ENCODE measurements at places on chromosomes 6 and 20. TPM values are rescaled to one million over a fixed set of nuclear protein-coding genes. Genes with fewer than 3 reads are reported as not detected.

Gene UNC5CL
- 1.4 TPM for total RNA-seq

Gene WFDC5
- total RNA-seq, result 1.3 TPM

Gene TOX2
- 24.3 TPM for total RNA-seq

Gene SYTL3
- 8.7 TPM for total RNA-seq

Gene UST
- total RNA-seq, result 11.8 TPM

Gene SLC24A3
- 13.1 TPM for total RNA-seq

Gene ENPP4
- 27.8 TPM for total RNA-seq

Gene FAM184A
- total RNA-seq, result 15.4 TPM

Gene MTFR2
- total RNA-seq, result 1.4 TPM

Gene DZANK1
- 2.7 TPM for total RNA-seq

Gene RAB44
- 0.96 TPM for total RNA-seq

- no peak for DNase-seq
- H3K4me3 ChIP-seq, result no peak overlapping the region
- H3K27me3 ChIP-seq, result no peaks in the 10 kb centered on the region
- peaks cover 43% of the 10 kb centered on the region for H3K36me3 ChIP-seq
Measured at GRCh38 chr6:41066867-41067304, 5.3 kb downstream of the OARD1 start.

GRCh38 chr20:49727894-49728885 is 14.5 kb upstream of the B4GALT5 start:
- H3K27me3 ChIP-seq, result no peaks in the 10 kb centered on the region
- DNase-seq, result no peak
- peaks cover 14% of the 10 kb centered on the region for H3K4me1 ChIP-seq
- H3K4me3 ChIP-seq, result no peak overlapping the region
- no peaks in the 10 kb centered on the region for H3K36me3 ChIP-seq

DNA sequence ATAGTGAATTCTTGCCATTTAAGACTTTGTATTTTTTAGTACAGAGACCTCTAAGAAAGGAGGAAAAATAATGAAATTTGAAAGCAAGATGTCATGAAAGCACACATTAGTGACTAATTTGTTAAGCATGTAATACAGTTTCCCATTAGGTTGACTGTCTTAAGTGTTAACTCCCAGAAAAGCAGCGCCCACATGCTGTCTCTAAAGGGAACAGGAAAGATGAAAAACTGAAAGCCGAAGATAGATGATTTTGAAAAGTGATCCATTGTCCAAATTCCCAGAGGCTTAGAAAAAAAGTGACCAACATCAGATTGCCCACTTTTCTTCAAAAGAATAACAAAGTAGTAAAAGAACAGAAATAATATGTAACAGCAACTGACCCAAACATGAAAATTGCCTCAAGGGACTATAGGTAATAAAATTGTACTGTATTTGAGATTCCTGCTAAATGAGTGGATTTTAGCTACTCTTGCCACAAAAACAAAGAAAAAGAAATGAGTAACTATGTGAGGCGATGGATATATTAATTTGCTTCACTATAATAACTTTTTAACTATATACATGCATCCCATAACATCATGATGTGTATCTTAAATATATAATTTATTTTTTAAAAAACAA is 83.2 kb upstream of the OGFRL1 start:
- H3K36me3 ChIP-seq, result no peaks in the 10 kb centered on the region
- H3K4me1 ChIP-seq, result no peaks in the 10 kb centered on the region
- no peak overlapping the region for H3K4me3 ChIP-seq

DNA sequence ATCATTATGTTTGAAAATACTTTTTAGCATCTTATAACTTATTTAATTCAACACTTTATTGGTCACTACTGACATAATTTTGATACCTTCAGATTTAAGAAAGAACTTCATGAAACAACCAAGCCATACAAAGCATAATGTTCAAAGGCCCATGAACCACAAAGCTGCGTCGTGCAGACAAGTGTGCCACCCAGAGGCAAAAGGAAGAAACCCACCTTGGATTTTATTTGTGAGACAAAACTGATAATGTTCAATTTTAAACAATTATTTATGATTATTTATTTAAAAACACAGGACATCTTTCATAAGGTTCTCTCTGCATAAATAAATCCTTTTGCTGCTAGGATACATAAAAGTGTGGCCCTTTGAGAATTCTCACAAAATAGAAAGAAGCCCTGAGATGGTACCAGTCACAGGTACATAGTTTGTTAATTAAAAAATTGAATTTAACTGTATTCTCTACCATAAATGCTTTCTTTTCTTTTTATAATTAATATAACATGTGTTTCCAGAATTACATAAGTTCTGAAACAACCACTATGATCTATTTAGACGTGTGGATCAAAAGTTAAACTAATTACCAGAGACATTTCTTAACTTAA is 143.7 kb downstream of the RALGAPA2 start:
- peaks cover 46% of the 10 kb centered on the region for H3K36me3 ChIP-seq
- H3K4me3 ChIP-seq, result no peak overlapping the region
- DNase-seq, result no peak
- H3K4me1 ChIP-seq, result no peaks in the 10 kb centered on the region
- no peaks in the 10 kb centered on the region for H3K27me3 ChIP-seq

DNA sequence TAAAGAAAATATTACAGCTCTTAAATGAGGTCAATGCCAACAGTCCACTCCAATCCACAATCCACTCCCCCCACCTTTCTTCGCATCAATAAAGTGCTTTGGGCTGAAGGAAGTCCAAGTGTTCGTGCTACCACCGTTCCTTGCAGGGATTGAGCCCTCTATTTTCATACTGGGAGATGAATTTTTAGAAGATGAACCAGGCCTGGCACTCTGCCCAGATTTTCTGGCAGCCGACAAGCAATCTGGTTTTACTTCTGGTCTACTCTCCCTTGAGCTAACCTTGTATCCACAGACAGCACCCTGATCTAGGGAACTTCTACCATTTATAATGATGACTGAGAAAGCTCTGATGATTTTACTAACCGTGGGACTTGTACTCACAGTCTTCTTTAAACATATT is 72.3 kb downstream of the BTBD9 start:
- H3K4me3 ChIP-seq, result no peak overlapping the region
- H3K27ac ChIP-seq, result no peak overlapping the region
- peaks cover 5% of the 10 kb centered on the region for H3K4me1 ChIP-seq
- DNase-seq, result no peak

- no peak for DNase-seq
- H3K27me3 ChIP-seq, result no peaks in the 10 kb centered on the region
- peaks cover 17% of the 10 kb centered on the region for H3K36me3 ChIP-seq
- peak overlapping the region; percentile 99 for H3K27ac ChIP-seq
- peaks cover 32% of the 10 kb centered on the region for H3K4me1 ChIP-seq
Measured at GRCh38 chr20:23360531-23360930, 1.5 kb upstream of the GZF1 start.

DNA sequence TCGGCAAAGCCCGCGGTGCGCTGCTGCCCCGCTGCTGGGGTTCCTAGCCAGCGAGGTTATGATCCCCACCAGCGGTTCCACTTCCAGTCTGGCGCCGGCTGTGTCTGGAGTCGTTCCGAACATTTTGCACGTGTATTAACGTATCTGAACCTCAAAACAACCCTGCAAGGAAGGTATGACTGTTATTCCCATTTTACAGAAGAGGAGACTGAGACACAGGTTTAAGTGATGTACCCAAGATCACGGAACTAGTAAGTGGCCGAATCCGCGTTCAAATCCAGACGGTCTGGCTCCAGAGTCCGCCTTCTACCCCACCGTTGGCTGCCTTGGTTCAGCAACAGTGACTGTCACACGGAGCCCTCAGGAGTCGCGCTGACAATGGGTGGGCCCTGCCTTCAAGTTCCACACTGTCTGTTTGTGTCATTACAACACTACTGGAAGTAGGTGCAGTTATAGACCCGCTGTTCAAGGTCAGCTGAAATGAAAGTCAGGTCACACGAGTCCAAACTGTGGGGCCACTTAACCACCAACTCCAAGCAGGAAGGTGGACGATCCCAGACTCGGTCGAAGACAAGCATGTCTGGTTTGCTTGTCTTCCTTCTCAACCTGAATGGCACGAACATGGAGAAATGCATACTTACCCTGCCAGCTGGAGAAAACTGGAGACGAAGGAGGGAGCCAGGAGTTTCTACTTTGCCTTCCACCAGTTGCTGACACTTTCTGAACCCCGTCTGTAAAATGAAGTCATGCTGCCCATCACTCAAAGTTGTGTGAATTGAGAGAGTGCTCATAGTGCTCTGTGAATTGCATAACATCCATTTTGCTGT is 803 bp upstream of the SRXN1 start:
- H3K36me3 ChIP-seq, result peaks cover 6% of the 10 kb centered on the region
- H3K4me1 ChIP-seq, result peaks cover 11% of the 10 kb centered on the region
- peak overlapping the region; percentile 90 for H3K27ac ChIP-seq
- H3K4me3 ChIP-seq, result peak overlapping the region; percentile 84

DNA sequence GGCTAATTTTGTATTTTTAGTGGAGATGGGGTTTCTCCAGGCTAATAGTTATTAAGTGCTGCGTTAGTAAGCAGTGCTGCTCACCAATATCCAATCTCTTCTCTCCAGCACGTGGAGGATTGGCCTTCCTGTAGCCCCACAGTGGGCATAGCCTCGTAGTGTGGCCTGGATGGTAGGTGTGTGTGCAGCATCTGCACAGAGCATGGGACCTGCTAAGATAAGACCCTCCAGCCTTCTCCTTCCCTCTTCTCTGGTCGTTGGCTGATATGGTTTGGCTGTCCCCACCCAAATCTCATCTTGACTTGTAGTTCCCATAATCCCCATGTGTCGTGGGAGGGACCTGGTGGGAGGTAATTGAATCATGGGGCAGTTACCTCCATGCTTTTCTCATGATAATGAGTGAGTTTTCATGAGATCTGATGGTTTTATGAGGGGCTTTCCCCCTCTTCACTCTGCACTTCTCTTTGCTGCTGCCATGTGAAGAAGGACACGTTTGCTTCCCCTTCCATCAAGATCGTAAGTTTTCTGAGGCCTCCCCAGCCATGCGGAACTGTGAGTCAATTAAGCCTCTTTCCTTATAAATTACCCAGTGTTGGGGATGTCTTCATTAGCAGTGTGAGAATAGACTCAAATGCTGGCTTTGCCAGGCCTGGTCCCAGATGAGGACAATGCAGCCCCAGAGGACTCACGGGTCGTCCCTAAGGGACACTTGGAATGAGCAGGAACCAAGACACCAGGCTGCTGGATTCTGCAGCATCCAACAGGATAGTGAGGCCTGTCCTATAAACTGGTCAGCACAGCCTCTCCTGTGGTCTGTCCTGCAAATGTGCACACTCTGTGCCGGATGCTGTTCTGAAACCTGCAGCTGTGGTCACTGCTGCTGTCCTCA is 63.4 kb upstream of the AFDN start:
- no peaks in the 10 kb centered on the region for H3K27me3 ChIP-seq
- H3K27ac ChIP-seq, result no peak overlapping the region
- H3K4me1 ChIP-seq, result peaks cover 8% of the 10 kb centered on the region
- H3K36me3 ChIP-seq, result no peaks in the 10 kb centered on the region

GRCh38 chr20:9514461-9515213 is at the start of gene LAMP5:
TSS of gene LAMP5 (plus strand) at chr20:9514590. CDS start at chr20:9514853, 263 bp downstream.
- peaks cover 37% of the 10 kb centered on the region for H3K27me3 ChIP-seq
- peaks cover 22% of the 10 kb centered on the region for H3K4me1 ChIP-seq
- DNase-seq, result no peak
- H3K27ac ChIP-seq, result no peak within 1 kb of the TSS
- no peaks in the 10 kb centered on the region for H3K36me3 ChIP-seq

GRCh38 chr20:40254023-40254772 is 434.8 kb downstream of the MAFB start:
- H3K27me3 ChIP-seq, result no peaks in the 10 kb centered on the region
- no peaks in the 10 kb centered on the region for H3K36me3 ChIP-seq
- no peak for DNase-seq
- H3K4me1 ChIP-seq, result no peaks in the 10 kb centered on the region
- H3K27ac ChIP-seq, result no peak overlapping the region

GRCh38 chr20:56601166-56601565 is 27.9 kb upstream of the TFAP2C start:
- H3K4me1 ChIP-seq, result no peaks in the 10 kb centered on the region
- H3K27ac ChIP-seq, result no peak overlapping the region
- no peak for DNase-seq
- no peaks in the 10 kb centered on the region for H3K36me3 ChIP-seq
- H3K27me3 ChIP-seq, result no peaks in the 10 kb centered on the region
- H3K4me3 ChIP-seq, result no peak overlapping the region

DNA sequence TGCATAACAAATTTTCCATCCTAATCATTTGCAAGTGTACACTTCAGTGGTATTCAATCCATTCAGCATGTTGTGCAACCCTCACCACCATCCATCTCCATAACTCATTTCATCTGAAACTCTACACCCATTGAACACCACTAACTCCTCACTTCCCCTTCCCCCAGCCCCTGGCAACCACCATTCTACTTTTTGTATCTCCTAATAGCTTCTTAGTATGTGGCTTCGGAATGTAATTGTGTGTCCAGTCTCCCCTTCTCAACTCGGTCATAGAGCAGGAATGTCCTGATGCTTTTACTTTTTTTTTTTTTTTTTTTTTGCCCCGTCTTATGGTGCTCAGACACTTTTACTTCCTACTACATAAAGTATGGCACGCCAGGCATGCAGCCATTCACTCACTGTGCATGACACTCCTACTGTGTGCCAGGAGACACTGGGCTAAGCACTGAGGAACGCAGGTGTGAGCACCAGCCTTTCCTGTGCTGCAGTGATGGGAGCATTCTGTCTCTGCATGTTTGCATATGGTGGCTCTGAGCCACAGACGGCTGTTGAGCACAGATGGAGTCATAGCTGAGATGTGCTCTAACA is 15.3 kb downstream of the HCK start:
- no peaks in the 10 kb centered on the region for H3K4me1 ChIP-seq
- no peak overlapping the region for H3K4me3 ChIP-seq
- DNase-seq, result no peak
- no peaks in the 10 kb centered on the region for H3K36me3 ChIP-seq
- H3K27me3 ChIP-seq, result no peaks in the 10 kb centered on the region
- H3K27ac ChIP-seq, result no peak overlapping the region

GRCh38 chr6:113318575-113318917 is 538.6 kb upstream of the MARCKS start:
- DNase-seq, result no peak
- no peak overlapping the region for H3K4me3 ChIP-seq
- no peaks in the 10 kb centered on the region for H3K36me3 ChIP-seq
- H3K27ac ChIP-seq, result no peak overlapping the region
- H3K4me1 ChIP-seq, result no peaks in the 10 kb centered on the region

GRCh38 chr6:156062091-156062563 is 606.5 kb upstream of the NOX3 start:
- no peak for DNase-seq
- H3K4me3 ChIP-seq, result no peak overlapping the region
- H3K27ac ChIP-seq, result no peak overlapping the region
- H3K4me1 ChIP-seq, result peaks cover 7% of the 10 kb centered on the region
- no peaks in the 10 kb centered on the region for H3K27me3 ChIP-seq
- H3K36me3 ChIP-seq, result no peaks in the 10 kb centered on the region

DNA sequence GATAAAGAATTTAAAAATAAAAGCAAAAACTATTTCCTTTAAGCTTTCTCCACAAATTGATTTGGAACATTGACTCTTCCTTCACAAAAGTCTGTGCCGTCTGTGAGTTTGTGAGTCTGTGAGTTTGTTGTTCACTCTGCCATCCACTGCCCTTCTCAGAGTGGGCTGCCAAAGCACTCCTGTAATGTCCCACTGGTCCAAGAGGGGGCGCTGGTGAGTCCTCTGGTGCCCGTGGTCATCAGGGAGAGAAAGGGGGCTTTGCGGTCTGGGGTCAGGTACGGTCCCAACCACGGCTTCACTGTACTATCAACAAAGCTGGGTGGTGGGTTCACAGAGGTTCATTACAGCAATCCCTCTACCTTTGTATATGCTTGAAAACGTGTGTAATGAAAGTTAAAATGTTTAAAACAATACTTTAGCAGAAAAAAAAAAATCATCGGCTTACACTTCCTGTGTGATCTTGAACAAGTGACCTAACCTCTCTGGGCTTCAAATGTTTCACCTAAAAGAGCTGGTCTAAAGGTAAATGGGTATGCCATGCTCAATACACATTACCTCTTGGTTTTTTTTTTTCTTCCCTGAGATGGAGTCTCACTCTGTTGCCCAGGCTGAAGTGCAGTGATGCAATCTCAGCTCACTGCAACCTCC is 5.6 kb upstream of the ANKRD60 start:
- no peak for DNase-seq
- no peak overlapping the region for H3K27ac ChIP-seq
- H3K27me3 ChIP-seq, result peaks cover 4% of the 10 kb centered on the region
